ENCODE measurements at places on chromosomes 2 and 18.

DNA sequence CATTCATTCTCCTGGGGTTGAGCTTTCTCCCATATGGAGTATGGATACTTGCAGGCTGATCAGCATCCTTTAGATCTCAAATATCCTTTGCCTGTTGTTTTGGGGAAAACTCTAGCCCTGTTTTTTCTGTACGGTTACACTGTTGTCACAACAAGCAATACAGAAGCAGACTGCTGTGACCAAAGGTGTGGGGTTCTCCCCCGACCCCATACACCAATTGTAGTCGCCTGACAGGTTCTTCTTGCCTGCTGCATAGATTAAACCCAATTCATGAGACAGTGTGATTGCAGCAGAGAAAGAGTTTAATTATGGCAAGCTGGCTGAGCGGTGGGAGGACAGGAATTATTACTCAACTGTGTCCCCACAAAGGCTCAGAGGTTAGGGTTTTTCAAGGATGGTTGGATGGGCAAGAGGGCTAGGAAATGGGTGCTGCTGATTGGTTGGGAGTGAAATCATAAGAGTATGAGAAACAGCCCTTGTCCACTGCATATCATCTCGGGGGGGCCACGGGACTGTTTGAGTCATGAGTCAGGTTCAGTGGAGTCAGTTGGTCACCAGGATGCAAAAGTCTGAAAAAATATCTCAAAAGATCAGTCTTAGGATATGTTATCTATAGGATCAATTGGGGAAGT lies 40.6 kb downstream of the ITGB1BP1 start:
- DNase-seq: no peak

GRCh38 chr2:101781791-101782426 lies 84.4 kb downstream of the MAP4K4 start:
- DNase-seq: no peak

GRCh38 chr2:165109915-165110314 lies 93.9 kb downstream of the SCN3A start:
- no peak for DNase-seq

DNA sequence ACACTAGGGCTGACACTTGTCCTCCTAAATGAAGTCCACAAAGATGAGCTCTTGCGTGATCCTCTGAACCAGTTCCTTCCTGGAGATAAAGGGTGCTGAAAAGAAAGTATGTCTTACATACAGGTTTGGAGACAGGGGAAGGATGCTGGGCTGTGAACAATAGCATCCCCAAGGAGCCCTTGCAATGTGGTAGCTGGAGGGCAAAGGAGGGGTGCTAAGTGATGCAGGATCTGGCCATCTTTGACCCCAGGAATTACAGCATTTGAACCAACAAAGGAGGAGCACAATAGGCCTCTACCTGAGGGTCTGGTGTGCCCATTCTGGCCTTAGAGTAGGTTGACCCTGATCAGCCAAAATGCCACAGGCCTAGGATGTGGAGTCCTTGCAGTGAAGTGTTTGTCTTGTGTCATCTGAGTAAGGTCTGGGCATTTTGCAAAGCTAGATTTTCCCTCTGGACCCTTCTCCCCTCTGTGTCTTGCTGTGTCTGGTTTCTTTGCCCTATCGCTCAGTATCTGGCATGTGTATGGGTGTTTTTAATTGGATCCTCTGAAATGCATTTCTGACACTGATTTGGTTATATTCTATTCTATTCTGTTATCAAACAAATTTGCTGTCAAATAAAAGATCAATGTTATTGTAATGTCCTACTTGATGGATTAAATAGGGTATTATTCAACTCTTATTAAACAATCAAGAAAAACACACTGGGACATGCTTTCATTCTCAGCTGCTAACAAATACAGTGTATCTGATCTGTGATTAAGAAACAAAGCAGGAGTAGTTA lies 364.8 kb upstream of the MEIS1 start:
- no peak for DNase-seq

GRCh38 chr18:62033207-62033606 lies 140.4 kb upstream of the RNF152 start:
- DNase-seq: peak; percentile 6

- no peak for DNase-seq
Measured at GRCh38 chr2:223459328-223459939, 142.7 kb downstream of the SCG2 start.

GRCh38 chr2:149178612-149179011 lies 140.1 kb downstream of the LYPD6B start:
- DNase-seq: no peak
